ENCODE measurements at places on chromosomes 3 and 15.

- DNase-seq: peak; percentile 37
Measured at GRCh38 chr15:81410318-81410753, 36.3 kb upstream of the TMC3 start.

DNA sequence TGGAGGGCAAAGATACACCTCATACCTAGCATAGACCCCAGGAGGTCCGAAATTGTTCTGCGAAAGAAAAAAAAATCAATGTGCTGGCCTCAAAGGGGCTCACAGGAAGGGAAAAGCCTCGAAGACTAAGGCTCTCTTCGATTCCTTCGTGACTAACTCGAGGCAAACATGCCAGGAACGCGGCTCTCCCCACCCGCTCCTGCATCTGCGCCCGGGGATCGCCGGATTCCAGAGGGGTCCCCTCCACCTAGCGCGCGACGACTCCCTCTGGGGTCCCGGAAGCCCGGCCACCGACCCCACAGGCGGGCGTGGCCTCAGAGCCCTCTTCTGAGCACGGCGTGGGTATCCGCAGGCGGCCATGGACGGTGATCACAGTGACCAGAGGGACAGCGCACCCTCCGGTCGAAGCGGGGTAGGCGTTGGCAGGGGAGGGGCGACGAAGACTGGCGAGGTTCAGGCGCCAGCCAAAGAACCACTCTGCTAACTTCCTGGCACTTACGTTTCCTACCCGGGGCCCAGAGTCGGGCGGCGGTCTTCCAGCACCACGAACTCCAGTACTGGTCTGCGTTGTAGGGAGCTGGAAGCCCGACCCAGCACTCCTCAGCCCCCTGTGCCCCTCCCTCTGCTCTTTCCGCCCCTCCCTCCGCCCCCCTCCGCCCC lies 515 bp upstream of the EIF3J start:
- DNase-seq: no peak

DNA sequence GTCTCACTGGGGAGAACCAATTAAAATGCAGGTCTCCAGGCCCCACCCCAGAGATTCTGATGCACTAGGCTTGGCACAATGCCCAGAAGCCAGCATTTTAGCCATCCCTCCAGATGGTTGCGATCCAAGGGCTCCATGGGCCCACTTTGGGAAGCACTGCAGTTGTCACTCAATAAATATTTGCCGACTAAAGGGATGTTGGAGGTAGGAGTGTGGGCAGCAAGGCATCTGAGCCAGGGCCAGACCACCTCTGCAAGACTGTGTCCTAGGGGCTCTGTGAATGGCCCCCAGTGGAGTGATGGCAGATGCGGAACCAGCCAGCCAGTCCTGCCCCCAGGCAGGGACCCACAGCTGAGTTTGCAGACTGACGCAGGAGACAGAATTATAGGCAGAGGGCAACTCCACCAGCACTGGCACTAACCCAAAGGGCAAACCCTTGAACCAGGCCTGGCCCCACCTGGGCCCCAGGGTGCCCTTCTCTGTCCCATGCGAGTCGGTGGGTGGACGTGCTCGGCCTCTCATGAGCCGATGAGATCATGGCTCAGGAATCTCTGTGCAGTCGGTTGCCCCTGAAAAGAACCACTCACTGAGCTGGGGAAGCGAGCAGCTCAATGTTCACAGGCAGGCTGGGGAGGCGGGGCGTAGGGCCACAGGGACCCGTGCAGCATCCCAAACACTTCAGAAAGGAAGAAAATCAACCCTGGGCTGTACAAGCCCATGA lies 49.7 kb downstream of the SEMA5B start:
- peak; percentile 90 for DNase-seq

GRCh38 chr3:127719369-127719768 lies 46.6 kb downstream of the ABTB1 start:
- no peak for DNase-seq

DNA sequence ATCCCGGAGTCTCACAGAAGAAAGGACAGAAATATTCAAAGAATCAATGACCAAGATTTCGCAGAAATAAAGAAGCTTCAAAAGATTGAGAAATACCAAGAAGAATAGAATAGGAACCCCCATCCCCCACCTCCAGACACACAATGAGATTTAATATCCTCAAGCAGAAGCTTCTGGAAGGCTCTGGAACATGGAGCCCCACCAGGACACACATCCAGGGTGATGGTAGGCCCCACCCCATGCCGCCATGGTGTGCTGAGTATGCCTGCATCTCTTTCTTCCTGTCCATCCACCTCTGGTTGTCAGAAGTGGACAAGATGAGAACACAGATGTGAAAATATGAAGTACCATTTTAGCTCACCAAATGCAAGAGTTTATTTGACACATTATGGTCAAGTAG lies 19.3 kb downstream of the PRR23E start:
- DNase-seq: no peak

DNA sequence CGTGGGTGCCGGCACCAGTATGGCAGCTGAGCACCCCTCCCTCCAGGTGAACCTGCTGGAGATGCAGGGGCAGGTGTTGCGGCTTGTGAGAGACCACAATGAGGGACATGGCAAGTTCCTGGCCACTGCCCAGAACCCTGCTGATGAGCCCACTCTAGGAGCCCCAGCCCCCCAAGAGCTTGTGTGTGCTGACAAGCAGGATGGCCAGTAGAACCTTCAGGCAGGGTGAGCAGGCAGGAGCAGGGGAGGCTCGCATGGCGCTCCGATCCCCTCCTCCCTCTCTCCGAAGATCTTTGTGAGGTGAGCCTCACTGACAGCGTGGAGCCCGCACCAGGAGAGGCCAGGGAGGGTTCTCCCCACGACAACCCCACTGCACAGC lies 29.8 kb downstream of the NGRN start:
- DNase-seq: no peak

DNA sequence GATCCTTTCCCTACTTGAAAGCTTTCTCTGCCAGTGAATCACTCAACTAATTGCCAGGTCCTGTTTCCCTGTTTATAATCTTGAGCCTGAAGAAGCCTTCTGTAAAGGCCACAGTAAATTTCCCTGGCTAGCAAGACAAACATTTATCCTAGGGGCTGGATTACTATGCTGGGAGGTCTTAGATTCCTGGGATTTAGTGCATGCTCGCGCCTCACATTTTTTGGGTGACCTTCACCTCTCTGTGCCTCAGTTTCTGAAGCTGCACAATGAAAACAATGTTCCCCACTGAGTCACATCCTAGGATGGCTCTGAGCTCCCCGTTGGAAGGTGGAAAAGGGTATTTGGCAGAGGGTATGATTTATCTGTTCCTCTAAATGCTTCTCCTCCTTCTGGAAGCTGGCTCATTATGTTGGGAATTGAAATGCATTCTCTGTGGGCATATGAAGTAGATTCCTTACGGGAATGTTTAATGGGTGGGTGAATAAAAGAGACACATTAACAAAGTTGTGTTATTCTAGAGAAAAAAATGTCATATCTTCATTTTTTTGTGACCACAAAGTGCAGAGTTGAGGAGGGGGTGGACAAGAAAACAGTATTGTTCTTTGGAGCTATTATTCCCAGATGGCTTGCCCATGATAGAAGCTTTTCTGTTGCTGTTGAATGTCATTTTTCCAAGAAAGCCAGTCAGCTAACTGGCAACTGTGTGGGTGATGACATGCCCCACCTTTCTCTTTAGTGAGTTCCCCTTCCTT lies 32.4 kb downstream of the LSM3 start:
- no peak for DNase-seq

GRCh38 chr3:188906236-188906635 lies 265.5 kb upstream of the TPRG1 start:
- no peak for DNase-seq

GRCh38 chr15:31300981-31301672 lies 25.5 kb upstream of the KLF13 start:
- DNase-seq: peak; percentile 67

GRCh38 chr3:23242106-23242505 lies 39.0 kb downstream of the UBE2E2 start:
- no peak for DNase-seq

GRCh38 chr3:30695302-30696061 lies 89.1 kb downstream of the TGFBR2 start:
- no peak for DNase-seq

GRCh38 chr15:33080006-33080405 lies 114.5 kb downstream of the FMN1 start:
- no peak for DNase-seq

- no peak for DNase-seq
Measured at GRCh38 chr3:118760585-118761290, 273.9 kb downstream of the IGSF11 start.

Data from DMS 273 treated with DMSO at 0.1 percent for 48 hours (cell line).